Activated CD8-positive, alpha-beta memory T cell treated with anti-CD3 and anti-CD28 coated beads, Interleukin-2, amount 50 U/mL, for 4 hours (primary cell): ENCODE measurements at places on chromosomes 1 and 21.

DNA sequence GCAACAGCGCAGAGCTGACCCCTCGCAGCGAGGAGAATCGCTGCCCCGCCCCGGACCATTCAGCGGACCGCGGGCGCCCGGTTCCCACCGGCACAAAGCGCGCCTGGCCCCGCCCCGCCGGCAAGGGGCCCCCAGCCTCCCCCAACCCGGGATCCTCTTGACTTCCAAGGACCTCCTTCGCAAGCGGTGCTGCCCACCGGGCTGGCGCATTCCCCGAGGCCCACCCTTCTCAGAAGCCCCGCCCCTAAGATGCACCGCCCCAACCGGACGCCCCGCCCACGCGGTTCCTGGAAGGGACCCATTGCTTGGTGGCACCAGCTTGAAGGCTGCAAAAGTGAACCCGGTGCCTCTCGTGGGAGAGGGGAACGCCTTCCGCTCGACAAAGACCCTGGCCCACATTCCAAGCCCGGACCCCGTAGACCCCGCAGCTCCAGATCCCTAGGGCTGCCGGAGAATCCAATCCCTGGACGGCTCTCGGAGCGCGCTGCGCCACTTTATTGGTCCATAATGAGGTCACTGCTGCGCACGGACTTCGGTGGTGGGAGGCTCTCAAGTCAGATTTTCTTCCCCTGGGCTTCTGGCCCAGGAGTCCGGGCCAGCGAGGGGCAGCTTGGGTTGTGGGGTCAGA is 2.0 kb downstream of the HES3 start:
- DNase-seq: peak; percentile 44

DNA sequence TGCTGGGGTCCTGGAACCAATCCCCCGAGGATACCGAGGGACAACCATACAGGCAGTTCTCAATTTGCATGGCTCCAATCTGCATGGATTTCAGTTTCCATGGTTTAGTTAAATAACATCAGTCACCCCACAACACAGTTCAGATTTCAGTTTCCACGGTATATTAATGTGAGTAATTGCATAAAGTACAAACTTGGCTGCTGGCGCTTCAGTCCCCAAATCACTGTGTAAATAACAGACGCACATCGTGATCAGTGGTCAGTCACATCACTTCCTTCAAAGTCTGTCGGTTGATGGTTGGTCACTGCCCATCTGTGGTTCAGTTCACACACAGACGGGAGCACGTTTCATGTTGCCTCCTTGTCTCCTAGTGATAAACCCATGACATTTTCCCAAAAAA is 66.4 kb upstream of the LPGAT1 start:
- no peak for DNase-seq

- DNase-seq: peak; percentile 3
Observed at GRCh38 chr1:53559391-53559815, 100.2 kb downstream of the DMRTB1 start.

- no peak for DNase-seq
Observed at GRCh38 chr1:81304187-81304586, 496.5 kb upstream of the ADGRL2 start.

- DNase-seq: no peak
Observed at GRCh38 chr1:235918465-235918864, 51.8 kb upstream of the LYST start.

GRCh38 chr1:22773981-22774832 is 63.6 kb downstream of the EPHB2 start:
- DNase-seq: no peak

- no peak for DNase-seq
Observed at GRCh38 chr1:207055386-207056001, 2.4 kb downstream of the PFKFB2 start.

DNA sequence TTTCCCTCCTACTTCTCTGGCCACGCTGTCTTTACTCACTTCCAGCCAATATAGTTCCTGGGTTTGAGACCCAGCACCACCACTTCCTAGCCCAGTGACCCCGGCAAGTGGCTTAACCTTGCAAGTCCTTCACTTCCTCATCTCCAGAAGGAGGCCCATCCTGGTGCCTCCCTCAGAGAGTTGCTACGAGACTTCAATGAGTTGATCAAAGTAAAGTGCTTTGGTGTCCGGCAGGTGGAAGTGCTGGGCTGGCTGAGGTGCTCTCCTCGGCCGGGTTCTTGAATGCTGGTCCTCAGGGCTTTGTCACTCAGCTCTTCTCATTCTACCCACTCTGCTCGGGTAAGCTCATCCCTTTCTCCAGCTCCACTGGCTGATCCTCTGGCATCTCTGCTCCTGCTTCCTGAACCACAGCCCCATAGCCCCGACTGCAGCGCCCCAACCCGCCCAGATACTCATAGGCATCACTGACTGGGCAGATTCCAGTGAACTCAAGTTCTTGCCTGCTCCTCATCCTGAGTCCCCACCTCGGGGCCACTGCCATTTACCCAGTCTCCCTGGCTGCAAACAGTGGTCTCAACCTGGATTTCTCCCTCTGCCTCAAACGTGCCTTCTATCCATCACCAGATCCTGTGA is 75.8 kb upstream of the WNT4 start:
- DNase-seq: no peak
